ENCODE measurements at places on chromosomes 6 and 20.

- DNase-seq, result no peak
Observed at GRCh38 chr20:39611901-39612300, 649.8 kb downstream of the DHX35 start.

DNA sequence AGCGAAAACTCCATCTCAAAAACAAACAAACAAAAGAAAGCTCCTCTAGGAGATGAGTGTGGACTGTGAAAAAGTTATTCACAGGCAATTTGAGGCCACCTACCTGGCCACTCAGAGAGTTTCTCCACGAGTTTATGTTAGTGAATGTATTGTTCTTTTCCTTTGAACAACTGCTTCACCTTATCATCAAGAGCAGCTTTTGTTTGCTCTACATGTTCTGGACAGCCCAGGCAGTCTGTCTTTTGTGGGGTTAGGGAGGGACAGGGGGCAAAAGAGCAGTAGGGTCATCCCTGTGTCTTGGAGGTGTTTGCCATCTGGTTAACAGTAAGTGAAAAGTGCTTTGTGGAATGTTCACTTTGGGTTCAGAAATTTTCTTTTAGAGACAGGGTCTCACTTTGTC, 8.0 kb downstream of the CASS4 start:
- DNase-seq, result no peak

GRCh38 chr20:48180618-48181017, 395.3 kb upstream of the SULF2 start:
- no peak for DNase-seq

- peak; percentile 59 for DNase-seq
Observed at GRCh38 chr6:166097914-166098522, 69.6 kb downstream of the TBXT start.

DNA sequence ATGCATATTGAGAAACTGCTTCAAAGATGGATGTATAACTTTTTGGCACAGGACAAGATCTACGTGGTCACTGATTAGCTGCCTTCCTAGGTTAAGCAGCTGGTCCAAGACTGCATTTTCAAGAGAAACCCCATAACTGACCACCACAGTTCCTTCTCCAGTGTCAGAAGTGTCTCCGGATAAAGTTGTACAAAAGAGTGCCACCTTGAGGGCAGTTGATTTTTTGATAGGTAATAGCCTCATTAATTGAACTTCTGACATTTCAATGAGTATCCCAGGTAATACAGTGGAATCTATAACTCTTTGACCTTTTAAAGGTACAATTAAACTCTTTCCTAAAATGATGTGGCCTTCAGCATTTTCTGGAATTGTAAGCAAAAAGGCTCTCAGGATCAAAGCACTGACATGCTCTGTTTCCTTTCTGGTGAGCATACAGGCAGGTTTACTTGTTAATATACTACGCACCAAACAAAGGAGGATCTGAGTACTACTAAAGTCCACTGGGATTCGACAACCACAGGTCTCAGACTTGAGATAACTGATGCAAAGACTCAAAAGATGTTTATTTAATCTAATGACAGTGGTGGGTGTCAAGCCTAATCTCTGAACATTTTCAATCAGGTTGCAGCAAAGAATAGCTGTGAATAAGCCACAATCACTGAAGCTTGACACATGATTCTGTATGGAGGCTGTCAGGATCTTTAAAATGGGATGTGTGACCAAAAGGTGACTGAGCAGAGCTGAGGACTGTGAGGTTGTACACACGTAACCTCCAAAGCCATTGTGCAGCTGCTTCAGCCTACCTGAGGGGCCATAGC, 21.2 kb downstream of the MKKS start:
- no peak for DNase-seq

DNA sequence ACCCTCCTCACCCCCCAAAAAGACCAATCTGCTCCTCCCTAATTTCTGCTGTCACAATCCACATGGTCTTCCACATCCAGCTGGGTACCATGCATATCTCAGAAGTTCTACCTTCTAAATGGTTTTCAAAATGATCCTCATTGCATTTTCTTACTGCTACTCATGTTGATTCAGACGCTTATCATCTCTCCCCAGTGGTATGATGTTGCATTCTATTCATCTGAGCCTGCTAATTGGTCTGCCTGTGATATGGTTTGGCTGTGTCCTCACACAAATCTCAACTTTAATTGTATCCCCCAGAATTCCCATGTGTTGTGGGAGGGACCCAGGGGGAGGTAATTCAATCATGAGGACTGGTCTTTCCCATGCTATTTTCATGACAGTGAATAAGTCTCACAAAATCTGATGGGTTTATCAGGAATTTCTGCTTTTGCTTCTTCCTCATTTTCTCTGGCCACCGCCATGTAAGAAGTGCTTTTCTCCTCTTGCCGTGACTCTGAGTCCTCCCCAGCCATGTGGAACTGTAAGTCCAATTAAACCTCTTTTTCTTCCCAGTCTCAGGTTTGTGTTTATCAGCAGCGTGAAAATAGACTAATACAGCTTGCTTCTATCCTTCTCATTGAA, 41.4 kb upstream of the CLIC5 start:
- no peak for DNase-seq

DNA sequence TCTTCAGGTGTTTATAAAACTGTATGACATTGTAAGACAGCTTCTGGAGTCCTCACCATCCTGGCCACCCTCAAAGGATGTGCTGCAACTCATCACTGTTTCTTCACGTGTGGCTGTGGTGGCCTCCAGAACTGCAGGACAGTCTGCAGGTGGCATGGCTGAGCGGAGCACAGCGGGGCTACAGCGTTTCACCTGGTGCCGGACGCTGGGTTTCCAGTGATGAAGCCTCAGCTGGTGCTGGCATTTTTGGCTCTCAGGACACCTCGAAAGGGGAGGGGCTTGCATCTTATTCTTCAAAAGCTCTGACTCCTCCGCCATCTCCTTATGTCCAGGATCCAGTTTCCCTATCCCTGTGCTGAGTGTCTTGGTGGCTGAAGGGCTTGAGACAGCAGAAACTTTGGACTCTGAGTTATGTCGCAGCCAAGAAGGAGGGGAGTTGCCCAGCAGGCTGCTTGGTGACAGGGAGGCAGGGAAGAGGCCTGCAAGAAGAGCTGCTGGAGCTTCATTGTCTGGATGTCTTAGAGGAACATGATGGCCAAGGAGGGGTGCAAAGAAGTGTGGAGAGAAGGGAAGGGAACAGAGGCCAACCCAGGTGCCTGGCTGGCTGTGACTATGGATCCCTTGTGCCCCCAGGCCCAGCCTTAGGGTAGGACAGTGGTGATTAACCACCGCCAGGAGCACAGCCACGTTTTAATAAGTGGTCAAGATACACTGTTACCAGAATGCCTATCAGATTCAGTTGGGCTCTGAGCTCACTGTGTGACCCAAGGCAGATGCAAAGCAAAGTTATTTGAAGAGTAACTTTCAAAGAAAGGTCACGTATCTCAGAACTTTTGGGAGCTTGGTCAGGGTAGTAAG, 58.7 kb downstream of the GTF2H5 start:
- no peak for DNase-seq

DNA sequence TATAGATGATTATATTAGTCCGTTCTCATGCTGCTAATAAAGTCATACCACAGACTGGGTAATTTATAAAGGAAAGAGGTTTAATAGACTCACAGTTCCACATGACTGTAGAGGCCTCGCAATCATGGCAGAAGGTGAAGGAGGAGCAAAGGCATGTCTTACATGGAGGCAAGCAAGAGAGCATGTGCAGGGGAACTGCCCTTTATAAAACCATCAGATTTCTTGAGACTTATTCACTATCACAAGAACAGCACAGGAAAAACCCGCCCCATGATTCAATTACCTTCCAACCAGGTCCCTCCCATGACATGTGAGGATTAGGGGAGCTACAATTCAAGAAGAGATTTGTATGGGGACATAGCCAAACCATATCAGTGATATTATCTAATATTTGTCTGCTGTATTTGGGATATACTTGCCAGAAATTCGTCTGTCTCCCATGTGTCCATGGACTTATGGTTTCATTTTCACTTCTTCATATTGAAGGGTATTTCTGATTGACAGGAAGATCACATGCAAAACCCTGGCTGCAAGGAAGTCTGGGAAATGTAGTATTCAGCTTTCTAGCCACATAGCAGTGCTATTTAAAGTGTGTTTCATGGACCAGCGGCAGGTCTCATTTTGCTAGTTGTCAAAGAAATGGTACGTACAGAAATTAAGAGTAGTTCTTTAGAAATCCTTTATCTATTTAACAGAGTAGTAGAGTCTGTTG, 50.5 kb upstream of the PAK5 start:
- DNase-seq, result no peak

- DNase-seq, result peak; percentile 74
Observed at GRCh38 chr20:2692036-2692885, at the start of gene EBF4. TSS of gene EBF4 (plus strand) at chr20:2692780. CDS start at chr20:2693646, 866 bp downstream.
